ENCODE measurements at places on chromosomes 1 and 21.

DNA sequence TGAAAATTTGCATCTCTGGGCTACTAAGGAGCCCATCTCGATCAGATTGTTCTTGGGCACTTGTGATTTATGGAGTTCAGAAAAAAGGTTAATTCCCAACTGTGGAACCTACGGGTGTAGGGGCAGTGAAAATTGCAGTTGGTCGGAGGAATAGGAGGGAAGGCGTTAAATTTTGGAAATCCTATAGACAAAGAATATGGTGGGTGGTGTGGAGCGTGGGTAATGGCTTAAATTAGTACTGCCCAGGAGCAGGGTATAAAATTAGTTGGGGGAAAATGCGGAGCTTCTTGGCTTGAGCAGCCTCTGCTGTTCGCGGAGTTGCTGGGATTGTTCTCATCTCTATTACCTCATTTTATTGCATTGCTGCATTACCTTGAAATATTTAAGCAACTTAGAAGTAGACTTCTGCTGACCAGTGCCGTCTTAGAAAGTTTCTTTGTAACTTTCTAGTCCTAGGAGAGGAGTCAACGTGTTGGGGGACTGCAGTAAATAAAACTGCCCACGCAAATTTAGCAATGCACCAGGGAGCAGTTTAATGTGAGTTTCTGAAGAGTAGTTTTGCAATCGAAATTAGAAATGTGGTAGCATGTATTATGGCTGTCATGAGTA is 514 bp downstream of the S1PR1 start:
- DNase-seq: no peak

DNA sequence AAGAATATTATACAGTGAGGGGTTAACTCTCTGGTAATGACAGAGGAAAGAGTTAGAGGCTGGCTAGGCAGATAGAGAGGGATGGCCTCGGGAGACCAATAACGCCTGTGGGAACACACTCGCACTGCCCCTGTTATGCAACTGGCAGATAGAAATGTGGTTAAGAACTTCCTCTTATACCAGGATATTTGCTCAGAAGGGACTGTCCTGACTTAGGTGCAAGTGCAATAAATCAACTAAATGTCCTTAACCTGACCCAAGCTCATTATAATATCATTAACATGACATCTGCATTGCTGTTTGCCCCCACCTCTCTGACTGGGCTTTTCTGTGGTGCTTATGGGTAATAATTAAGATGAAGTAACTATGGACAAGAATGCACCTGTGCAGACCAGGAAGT is 1518.0 kb downstream of the NCAM2 start:
- no peak for DNase-seq

DNA sequence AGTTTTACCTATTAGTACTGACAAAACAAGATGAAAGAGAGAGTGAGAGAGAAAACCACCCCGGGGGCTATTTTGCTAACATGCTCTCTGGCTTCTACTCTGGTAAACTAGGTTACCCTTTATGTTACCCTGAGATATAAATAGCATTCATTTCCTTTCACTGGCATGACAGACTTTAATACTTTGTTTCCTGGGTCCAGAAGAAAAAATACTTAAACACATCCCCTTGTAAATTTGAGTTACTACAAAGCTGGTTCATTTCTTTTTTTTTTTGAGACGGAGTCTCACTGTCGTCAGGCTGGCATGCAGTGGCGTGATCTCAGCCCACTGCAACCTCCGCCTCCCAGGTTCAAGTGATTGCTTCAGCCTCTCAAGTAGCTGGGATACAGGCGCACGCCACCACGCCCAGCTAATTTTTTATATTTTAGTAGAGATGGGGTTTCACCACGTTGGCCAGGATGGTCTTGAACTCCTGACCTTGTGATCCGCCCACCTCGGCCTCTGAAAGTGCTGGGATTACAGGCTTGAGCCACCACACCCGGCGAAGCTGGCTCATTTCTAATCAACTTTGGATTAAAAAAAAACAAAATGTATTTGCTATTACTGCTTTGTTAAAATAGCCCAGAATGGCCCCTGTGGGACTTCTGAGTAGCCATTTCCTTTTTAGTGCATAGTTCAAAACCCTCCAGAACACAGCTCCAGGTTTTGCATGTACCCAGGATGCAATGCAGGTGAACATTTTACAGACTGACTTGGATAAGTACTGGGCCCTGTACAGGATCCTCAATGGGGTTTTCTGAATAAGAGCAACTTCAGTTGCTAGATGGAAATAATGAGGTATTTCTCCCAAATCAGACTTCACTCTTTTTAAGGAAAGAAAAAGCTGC is 20.6 kb downstream of the INPP5B start:
- DNase-seq: no peak

DNA sequence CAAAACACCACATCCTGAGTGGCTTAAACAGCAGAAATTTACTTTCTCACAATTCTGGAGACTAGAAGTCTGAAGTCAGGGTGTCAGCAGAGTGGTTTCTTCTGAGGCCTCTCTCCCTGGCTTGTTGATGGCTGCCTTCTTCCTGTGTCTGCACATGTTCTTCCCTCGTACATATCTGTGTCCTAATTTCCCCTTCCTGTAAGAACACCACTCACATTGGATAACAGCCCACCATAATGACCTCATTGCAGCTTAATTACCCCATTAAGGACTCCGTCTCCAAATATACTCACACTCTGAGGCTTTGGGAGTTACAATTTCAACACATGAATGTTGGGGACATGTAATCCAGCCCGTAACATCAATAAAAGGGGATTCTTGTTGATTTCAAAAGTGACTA is 23.4 kb downstream of the C8A start:
- no peak for DNase-seq

DNA sequence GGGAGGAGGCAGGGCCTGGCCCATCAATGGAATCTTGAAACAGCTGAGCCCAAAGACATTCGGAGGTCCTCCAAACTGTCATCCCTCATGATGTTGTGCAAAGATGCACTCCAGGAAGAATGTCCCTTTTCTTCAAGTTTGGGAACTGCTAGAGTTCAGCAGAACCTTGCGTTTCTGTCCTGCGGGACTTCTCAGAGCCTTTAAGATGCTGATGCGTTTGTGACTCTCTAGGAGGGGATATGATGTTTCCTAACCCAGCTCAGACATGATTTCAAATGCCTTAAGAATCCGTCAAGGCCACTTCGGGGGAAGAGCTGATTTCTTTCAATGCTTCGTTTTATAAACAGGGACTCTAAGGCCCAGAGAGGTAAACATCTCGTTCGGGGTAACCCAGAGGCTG is 35.5 kb downstream of the SPSB1 start:
- DNase-seq: no peak

DNA sequence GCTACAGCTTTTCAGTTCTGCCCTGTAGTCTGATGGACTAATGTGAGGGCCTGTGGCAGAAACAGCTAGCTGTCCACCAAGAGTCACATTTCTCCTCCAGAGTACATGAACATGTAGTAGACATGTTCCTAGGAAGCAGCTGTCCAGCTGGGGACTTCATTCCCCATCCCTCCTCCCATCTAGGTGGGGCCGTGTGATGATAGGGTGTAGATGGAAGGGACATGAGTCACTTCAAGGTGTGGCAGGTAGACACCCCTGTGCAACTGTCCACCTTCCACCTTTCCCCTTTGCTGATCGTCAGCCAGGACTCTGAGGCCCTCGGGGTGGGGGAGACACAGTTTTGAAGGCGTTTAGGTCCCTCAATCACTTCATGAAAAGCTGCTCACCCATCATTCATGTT is 3.6 kb upstream of the RD3 start:
- DNase-seq: no peak

GRCh38 chr1:23593556-23594148 is 34.4 kb upstream of the ID3 start:
- DNase-seq: peak; percentile 55

- no peak for DNase-seq
Measured at GRCh38 chr21:33384841-33385331, 18.3 kb upstream of the IFNGR2 start.

DNA sequence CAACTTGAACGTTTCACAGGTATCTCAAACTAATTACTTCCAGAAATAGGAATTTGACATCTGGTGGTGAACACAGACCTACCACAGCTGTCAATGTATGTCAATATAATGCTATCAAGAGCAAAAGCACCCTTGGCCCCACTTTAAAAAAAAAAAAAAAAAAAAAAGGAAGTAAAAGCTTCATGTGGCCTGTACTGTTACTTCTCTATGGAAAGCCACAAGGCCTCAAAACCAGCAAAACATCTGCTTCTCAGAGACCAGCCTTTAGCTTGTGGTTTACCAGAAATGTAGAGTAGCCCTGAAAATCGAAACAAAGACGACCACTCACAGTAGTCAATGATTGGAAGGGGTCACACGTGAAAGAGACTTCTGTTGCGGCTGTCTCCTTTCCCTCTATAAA is 109.6 kb downstream of the SLC45A1 start:
- DNase-seq: peak; percentile 53

GRCh38 chr1:39189592-39190041 is 14.9 kb upstream of the MACF1 start:
- no peak for DNase-seq

GRCh38 chr1:113320272-113320671 is 70.0 kb upstream of the MAGI3 start:
- no peak for DNase-seq

- no peak for DNase-seq
Measured at GRCh38 chr1:24003331-24003972, 23.3 kb upstream of the SRSF10 start.

DNA sequence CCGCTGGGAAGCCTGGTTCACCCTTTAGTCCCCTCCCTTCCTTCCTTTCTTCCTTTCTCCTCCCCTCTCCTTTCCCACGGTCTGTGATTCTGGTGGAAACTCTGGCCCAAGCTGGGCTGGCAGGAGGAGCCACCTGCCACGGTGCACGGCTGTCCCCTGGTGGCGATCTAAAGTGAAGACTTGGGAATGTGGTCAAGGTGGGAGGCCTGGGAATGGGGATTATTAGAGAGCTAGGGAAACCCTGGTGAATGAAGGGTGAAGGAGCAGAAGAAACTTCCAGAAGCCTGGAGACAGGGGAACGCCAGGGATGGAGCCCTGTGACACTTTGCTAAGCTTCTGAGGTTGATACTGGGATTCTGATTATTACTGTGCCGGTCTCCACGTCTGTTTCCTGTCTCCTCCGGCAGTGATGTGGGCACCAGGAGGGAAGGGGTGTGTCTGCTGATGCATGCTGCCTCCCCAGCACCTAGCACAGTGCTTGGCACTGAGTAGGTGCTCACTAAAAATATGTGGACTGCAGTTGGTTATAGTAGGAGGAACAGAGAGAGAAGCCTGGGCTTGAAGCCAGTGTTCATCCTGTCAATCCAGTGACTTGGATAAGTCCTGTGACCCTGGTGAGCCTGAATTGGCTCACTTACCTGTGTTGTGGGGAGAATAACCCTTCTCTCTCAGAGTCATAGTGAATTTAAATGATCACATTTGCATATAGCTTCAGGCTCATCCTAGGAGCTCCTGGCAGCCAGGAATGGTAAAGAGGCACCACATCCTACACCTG is 71.2 kb upstream of the NBPF3 start:
- peak; percentile 82 for DNase-seq

- DNase-seq: no peak
Measured at GRCh38 chr1:157376681-157377080, 175.6 kb downstream of the FCRL5 start.

- DNase-seq: no peak
Measured at GRCh38 chr1:176111835-176112234, 95.3 kb downstream of the COP1 start.

DNA sequence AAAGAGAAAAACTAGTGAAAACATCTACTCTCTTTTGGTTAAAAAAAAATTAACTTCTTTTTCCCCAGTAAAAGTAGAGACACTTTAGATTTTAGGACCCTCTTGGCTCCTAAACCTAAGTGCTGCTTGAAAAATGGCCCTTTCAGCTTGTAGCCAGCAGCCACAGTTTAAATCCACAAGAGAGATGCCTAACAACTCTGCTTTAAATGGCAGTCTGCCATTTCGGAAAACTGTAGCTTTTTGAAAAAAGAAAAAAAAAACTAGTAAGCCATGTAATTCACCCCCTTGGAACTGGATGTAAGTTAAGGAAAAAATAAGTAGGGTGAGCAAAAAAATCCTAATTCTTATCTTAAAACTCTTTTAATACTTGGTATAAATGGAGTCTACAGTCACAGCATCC is 56.0 kb downstream of the LHX9 start:
- DNase-seq: no peak
